Osteoblast (primary cell): ENCODE measurements at places on chromosomes 12 and 14. TPM values are rescaled to one million over a fixed set of nuclear protein-coding genes. Genes with fewer than 3 reads are reported as not detected.

SOAT2 gene
- not detected in 2 replicates for total RNA-seq

DHH gene
- under 0.01 TPM in 1 of 2 replicates, not detected in the other for total RNA-seq

OR4E1 gene
- total RNA-seq, result not detected in 2 replicates

CHFR gene
- 54.8 and 55.0 TPM in 2 replicates for total RNA-seq

ETNK1 gene
- 42.1 and 43.4 TPM in 2 replicates for total RNA-seq

- no peak for DNase-seq
These were observed 40.2 kb downstream of the CACNA2D4 start for GRCh38 chr12:1878214-1878613.

- DNase-seq, result no peak
These were observed 329.6 kb downstream of the TMTC2 start for GRCh38 chr12:83016218-83016835.

DNA sequence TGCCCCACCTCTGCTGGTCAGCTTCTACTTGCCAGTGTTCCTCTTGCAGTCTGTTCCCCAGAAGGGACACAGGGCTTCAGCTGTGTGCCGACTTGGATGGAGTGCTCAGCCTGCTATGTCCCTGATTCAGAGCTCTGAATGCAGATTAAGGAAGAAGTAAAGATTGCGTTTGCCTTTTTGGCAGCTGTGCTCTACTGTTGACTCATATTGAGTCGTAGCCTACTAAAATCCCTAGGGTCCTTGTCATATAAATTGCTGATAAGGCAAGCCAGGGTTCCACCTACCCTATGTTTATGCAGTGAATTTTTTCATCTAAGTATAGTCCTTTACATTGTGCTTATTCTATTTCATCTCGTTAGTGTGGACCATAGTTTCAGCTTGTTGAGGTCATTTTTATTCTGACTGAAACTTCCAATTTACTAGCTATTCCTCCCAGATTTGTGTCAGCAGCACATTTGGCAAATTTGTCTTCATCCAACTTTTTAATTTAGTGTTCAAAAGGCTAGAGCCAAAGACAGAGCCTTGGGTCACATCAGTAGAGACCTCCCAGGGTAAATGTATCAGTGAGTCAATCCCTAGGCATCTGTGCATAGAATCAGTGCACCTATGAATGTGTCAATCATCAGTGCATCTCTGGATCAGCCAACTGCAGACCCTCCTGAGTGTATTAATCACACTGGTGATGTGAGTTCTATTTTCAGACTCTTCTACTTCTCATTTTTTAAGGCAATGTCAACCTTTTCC is 31.9 kb downstream of the CACNA1C start:
- peak; percentile 88 for DNase-seq

- DNase-seq, result no peak
These were observed 88.1 kb downstream of the EFCAB11 start for GRCh38 chr14:89866458-89866857.

FLRT2 gene
- total RNA-seq, result 39.1 and 46.3 TPM in 2 replicates

ACRBP gene
- total RNA-seq, result under 0.01 and 0.36 TPM in 2 replicates

- DNase-seq, result no peak
These were observed 4.3 kb downstream of the NAP1L1 start for GRCh38 chr12:76080017-76080728.

- no peak for DNase-seq
These were observed 805.4 kb downstream of the VRK1 start for GRCh38 chr14:97602438-97603117.

DNA sequence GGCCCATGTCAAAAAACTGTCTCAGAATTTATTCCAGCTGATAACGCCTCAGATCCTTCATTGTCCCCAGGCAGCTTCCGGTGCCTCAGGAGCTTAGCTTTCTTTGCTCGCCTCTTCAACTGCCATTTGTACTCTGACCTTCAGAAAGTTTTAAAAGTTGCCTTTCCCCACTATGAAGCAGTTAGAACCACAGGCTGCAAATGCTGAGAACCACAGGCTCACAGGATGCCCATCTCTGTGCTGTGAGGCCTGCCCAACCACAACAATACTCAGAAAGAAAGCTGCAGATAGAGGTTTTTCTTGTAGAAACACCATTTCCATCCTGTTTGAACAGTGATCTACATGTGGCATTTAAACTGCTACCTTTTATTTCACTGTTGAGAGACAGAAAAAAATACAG is 131.1 kb downstream of the PRKCH start:
- DNase-seq, result no peak

DNA sequence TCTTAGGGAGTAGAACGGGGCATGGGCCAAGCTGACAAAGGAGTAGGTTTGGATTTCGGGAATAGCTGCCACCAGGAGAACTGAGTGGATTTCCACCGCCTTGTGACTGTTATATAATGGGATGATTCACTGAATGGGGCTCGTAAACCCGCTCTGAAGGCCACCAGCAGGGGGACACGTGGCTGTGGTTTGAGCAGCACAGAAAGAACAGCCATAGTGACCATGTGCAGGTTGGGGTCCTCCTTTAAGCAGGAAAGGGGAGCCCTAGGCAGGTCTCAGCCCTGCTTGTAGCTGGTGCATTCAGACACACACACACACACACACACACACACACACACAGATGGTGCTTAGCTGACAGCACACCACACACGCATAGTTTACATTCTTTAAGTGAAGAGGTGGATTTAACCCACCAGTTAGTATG is 8.6 kb upstream of the ASB2 start:
- peak; percentile 96 for DNase-seq

DNA sequence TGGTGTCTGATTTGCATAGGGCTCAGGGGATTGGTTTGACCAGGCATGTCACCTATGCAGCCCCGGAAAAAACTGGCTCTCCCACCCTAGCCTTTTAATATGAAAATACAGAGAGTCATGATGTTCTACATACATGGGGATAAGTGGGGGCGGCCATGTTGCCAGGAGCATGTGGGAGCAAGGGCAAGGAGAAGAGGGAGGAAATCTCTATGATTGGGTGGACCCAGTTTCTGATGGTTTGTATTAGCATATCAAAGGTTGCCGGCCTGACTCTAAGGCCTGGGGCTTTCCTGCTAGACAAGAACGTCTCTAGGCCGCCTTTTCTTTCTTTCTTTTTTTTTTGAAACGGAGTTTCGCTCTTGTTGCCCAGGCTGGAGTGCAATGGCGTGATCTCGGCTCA is 123.4 kb upstream of the CPSF6 start:
- DNase-seq, result no peak

DNA sequence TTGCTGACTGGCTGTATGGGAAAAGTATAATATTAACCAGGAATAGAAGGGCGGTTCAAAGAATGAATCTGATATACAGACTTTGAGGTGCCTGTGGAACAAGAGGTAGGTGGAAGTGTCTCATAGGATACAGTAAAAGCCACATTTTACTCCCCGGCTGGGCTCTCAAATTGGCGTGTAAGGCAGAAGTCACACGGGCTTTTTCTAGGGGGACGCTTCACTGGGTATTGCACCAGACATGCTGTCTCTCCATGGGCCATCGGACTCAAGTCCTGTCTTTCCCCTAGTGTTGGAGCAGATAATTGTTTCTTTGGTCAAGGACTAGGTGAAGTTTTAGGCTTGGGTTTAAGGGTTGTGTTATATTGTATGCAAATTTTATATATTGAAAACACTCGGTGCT is 9.1 kb downstream of the TMCC3 start:
- no peak for DNase-seq

IL26 gene
- 2.4 and 3.6 TPM in 2 replicates for total RNA-seq

DNA sequence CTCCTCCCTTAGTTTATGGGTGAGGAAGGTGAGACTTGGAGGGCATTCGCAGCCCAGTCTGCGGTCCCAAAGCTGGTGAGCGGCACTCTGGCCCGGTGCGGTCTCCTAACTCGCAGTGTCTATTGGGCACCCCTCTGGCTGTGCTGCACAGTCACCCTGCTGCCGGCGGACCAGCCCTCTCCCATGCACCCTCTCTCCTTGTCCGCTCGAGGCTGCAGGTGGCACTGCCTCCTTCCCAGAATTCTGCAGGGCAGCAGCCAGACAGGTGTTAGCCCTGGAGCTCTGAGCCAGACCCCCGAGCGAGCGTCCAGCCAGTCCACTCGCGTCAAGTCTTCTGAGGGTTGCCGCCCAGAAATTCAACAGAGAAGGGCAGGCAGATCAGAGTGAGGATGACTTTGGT is 56.8 kb upstream of the DYNC1H1 start:
- no peak for DNase-seq

- no peak for DNase-seq
These were observed 87.6 kb upstream of the PPP2R5C start for GRCh38 chr14:101673873-101674272.

DNA sequence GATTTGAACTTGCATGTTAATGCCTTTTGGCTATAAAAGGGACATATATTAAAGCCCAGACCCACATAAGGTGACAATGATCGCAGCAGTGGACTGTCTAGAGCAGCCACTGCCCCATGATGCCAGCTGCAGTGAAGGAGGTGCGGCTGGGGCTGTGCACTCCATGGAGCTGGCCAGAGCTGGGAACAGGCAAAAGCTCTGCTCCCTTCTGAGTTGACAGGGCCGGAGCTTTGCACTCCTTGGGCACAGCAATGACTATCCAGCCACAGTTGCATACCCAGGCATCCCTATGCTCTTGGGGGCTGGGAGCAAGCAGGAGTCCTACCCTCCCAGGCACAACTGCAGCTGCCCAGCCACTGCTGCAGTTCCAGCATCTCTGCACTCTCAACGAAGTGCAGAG is 50.2 kb downstream of the EGLN3 start:
- DNase-seq, result no peak

GRCh38 chr14:23694949-23695663 is 58.9 kb downstream of the DHRS2 start:
- DNase-seq, result no peak

RFX4 gene
- total RNA-seq, result not detected in 2 replicates

DNA sequence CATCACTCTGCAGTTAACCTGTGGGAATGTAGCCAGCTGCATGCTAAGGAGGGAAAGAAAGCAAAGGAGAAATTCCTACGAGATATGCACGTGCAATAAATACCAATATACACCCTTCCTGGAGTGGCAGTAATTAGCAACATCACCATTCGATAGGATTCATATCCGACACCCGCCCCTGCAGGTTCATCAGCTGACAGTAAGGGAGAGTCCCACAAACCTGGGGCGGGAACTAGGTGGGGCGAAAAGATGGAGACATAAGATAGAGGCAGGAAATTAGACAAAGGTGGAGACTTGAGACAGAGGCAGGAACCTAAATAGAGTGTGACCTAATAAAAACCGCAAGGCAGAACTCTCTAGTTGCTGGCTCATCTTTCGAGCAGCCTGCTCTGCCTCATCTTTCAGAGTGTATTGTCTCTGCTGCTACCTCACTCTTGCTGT is 51.6 kb downstream of the PLEKHG3 start:
- no peak for DNase-seq

GRCh38 chr12:53338916-53339315 is 2.8 kb upstream of the SP7 start:
- peak; percentile 70 for DNase-seq

JPH4 gene
- total RNA-seq, result not detected in 2 replicates

DNA sequence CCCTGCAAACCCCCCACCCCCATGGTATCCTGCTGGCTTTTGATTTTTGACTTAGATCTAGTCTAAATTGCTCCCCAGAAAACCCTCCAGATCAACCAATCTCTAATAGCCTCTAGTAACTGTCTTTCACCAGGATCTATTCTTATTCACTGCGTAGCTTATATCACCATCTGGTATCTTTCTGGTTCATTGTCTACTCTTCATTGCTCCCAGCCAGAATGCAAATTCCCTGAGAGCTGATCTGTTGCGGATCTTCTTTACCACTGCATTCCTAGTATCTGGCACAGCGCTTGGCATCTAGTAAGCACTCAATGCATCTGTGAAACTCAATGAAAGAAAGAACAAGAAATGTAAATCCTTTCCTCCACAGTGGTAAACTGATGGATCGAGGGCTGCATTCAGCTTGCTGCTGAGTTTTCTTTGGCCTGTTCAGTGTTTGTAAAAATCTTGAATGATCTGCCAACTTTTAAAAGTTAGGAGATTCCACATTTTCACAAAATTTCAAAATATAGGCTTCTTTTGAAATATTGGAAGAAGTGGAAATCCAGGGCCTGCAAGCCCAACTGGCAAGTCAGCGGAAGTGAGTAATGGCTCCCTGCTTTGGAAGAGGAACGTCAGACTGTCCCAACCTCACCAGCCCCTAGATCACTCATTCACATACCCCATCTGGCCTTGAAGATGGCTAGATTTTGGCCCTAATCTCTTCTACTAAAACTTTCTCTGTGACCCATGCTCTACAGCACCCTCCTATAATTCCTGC is 274.2 kb downstream of the SSPN start:
- no peak for DNase-seq

TMEM229B gene
- 5.8 and 8.3 TPM in 2 replicates for total RNA-seq

EFS gene
- 9.8 and 14.1 TPM in 2 replicates for total RNA-seq

- DNase-seq, result no peak
These were observed 262.4 kb upstream of the HMGA2 start for GRCh38 chr12:65561798-65562382.

- DNase-seq, result no peak
These were observed 379.1 kb downstream of the GALC start for GRCh38 chr14:87613881-87614280.

- DNase-seq, result peak; percentile 45
These were observed at the start of gene TMEM233 for GRCh38 chr12:119593578-119594398. Gene TMEM233, plus strand, starts transcription at chr12:119593774. Its CDS starts 75 bp downstream, at chr12:119593849.

DNA sequence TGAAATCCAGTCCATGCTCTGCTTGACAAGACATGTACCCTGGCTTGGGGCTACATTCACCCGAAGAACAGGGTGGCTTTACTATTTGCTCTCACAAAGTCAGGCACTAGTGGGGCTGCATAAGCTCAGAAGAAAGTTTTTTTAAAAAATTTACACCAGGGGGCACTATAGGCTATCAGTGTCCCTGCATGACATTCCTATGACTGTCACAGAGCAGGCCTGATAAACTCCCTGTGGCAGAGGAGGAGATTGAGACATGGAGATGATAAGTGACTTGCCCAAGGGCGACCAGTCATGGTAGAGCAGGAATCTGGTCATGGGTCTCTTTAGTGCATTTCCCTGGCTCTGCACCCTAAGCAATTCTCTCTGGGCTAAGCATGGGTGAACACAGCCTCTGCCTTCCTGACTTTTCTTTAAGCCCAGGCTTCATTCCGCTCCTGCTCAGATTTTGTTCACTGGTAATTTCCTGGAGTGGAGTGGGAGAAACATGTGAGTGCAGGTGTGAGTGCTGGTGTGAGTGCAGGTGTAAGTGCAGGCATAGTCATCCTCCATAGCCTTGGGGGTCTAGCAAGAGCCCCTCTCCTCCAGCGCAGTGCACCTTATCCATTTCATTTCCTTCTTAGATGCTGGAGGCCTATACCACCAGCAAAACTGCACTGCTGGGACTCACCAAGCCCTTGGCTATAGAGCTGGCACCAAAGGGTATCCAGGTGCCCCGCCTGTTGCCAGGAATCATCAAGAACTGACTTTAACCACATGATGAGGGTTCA is 91.6 kb downstream of the DHRS2 start:
- peak; percentile 94 for DNase-seq

DNA sequence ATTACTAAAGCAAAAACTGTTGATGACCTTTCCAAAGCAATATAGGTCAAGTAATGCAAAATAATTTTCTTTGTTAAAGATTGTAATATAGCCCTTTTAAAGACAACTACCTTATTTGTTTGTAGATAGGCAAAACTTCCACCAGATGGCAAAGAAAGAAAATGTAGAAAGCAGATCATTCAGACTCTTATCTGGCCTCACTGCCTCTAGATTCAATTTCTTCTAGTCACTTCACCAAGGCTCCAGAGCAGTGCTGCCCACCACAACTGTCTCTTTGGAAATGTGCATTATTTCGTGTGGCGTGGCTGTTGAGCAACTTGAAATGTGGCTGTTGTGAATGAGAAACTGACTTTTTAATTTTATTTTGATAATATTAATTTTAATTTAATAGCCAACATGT is 127.1 kb downstream of the ITPR2 start:
- no peak for DNase-seq

TCL1B gene
- not detected in 2 replicates for total RNA-seq

- no peak for DNase-seq
These were observed 23.9 kb downstream of the SLC7A8 start for GRCh38 chr14:23159532-23159931.

GRCh38 chr14:49992448-49992847 is 99.6 kb downstream of the ARF6 start:
- no peak for DNase-seq
